Fibroblast of lung (primary cell): ENCODE measurements at places on chromosomes 6 and 20. TPM values are rescaled to one million over a fixed set of nuclear protein-coding genes. Genes with fewer than 3 reads are reported as not detected.

The RIMS4 gene
- under 0.01 TPM in 2 replicates for total RNA-seq

The PBOV1 gene
- total RNA-seq, result not detected in 2 replicates

The SLC17A2 gene
- total RNA-seq, result under 0.01 TPM in 1 of 2 replicates, not detected in the other

The RBM24 gene
- total RNA-seq, result 1.0 and 2.5 TPM in 2 replicates

The THBD gene
- 1.5 and 8.4 TPM in 2 replicates for total RNA-seq

The PSMA7 gene
- total RNA-seq, result 234 and 274 TPM in 2 replicates

- H3K4me1 ChIP-seq, result no peaks in the 10 kb centered on the region
- no peak for DNase-seq
- no peak overlapping the region for H3K27ac ChIP-seq
- H3K4me3 ChIP-seq, result no peak overlapping the region
- H3K27me3 ChIP-seq, result no peaks in the 10 kb centered on the region
- no peaks in the 10 kb centered on the region for H3K36me3 ChIP-seq
These were observed 16.2 kb upstream of the FRMD1 start for GRCh38 chr6:168095171-168095691.

DNA sequence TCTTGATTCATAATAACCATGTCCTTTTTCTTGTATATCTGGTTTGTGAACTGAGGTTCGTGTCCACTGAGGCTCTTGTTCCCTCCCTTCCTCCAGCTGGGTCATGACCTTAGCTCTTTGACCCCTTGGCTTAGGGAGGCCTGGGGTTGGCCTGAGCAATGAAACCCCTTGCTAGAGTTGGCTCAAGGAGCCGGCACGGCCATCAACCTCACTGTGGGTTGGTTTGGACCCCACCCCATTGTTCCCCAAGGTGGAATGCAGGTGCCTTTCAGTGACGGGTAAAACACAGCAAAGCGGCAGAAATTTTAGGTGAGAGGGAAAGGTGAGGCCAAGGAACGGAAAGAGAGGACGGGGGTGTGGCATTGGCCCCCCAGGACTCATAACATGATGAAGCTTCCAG is 44.5 kb upstream of the PHACTR3 start:
- H3K4me1 ChIP-seq, result no peaks in the 10 kb centered on the region
- H3K27ac ChIP-seq, result no peak overlapping the region
- no peak for DNase-seq
- no peaks in the 10 kb centered on the region for H3K36me3 ChIP-seq
- H3K4me3 ChIP-seq, result no peak overlapping the region
- no peaks in the 10 kb centered on the region for H3K27me3 ChIP-seq

DNA sequence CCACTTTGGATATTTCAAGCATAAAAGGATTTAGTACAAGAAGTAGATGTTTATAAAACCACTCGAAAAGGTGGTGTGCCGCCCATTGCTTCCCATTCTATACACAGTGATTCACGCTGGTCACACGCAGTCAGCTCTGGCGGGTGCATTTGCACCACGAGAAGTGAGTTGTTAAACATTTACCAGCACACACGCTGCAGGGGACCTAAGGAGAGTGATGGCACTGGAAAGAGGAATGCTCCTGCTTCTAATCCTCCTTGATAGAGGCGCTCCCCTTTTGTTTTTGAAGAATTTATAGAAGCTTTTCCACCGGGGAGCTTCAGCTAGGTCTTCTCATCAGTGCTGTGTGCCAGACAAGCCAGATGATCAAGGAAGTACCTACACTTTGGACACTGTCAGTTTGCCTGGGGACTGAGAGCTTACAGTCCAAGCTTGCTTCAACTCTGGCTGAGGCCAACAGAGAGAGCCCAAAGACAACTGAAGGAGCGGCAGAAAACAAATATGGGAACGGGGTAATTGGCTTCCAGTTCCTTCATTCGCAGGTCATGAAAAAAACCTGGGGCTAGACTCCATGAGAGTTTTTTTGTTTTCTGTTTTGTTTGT is 31.2 kb downstream of the MUC22 start:
- no peaks in the 10 kb centered on the region for H3K36me3 ChIP-seq
- DNase-seq, result no peak
- H3K4me1 ChIP-seq, result no peaks in the 10 kb centered on the region
- H3K27ac ChIP-seq, result no peak overlapping the region

DNA sequence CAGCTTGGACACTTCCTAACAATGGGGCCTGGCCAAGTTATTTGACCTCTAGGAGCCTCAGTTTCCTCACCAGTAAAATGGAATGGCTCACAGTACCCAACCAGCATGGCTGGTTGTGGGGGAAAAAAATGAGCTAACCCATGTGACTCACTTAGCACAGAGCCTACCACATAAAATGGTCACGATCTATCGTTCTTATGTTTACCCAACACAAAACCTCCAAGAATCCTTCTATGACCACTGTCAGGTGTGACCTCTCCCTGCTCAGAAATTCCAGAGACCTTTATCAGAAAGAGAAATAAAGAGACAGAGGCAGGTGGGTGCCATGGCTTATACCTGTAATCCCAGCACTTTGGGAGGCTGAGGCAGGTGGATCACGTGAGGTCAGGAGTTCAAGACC is 39.4 kb downstream of the BPIFB1 start:
- no peak overlapping the region for H3K27ac ChIP-seq
- no peak overlapping the region for H3K4me3 ChIP-seq
- H3K4me1 ChIP-seq, result no peaks in the 10 kb centered on the region
- no peak for DNase-seq
- peaks cover 11% of the 10 kb centered on the region for H3K27me3 ChIP-seq

- H3K27me3 ChIP-seq, result no peaks in the 10 kb centered on the region
- peak overlapping the region; percentile 82 for H3K27ac ChIP-seq
- peaks cover 73% of the 10 kb centered on the region for H3K4me1 ChIP-seq
- H3K4me3 ChIP-seq, result no peak overlapping the region
These were observed 32.1 kb downstream of the TRAM2 start for GRCh38 chr6:52544602-52545405.

DNA sequence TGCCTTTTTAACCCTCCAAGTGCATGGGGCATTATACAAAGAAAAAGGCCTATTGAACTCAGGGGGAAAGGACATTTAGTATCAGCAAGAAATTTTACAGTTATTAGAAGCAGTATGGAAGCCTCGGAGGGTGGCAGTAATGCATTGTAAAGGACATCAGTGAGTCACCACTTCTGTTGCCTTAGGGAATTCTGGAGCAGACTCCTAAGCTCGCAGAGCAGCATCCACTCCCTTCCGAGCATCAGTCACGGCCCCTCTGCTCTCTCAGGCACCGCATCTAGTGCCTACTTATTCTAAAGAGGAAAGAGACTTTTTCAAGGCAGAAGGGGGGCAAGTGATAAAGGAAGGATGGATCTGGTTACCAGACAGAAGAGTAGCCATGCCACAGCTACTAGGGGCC is 296.5 kb downstream of the RNGTT start:
- no peak overlapping the region for H3K27ac ChIP-seq
- H3K36me3 ChIP-seq, result no peaks in the 10 kb centered on the region
- no peaks in the 10 kb centered on the region for H3K4me1 ChIP-seq
- H3K27me3 ChIP-seq, result no peaks in the 10 kb centered on the region
- DNase-seq, result no peak

DNA sequence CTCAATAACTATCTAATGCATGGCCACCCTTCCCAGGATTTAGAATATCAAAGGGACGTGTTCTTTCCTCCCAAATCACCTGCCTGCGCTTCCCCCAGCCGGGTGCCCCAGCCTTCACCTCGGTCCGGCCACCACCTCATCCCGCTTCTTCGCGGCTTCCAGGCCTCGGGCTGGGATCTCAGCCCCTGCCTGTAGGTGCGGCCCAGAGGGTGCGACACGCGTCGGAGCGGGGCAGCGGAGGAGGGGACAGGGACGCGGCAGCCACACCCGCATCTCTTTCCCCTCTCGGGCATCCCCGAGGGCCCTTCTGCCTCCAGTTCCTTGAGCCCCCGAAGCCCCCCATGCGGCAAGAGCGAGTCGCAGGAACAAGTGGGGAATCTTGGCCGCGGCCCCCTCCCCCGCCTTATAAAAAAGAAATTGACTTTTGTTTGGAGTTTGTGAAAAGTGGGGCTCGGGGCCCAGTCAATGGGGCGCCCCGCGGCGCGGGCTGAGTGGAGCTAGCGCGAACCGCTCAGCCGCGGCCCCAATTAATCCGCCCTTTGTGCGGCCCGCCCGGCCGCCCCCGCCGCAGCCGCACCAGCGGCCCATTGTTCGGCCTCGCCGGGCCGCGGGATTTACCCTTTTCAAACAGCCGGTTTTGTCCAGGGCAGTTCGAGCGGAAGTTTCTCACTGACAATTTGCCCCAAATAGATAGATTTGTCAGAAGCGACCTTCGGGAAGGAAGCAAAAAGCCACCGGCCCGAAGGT is 8.4 kb upstream of the NR2E1 start:
- no peaks in the 10 kb centered on the region for H3K36me3 ChIP-seq
- H3K4me1 ChIP-seq, result no peaks in the 10 kb centered on the region
- peaks cover 60% of the 10 kb centered on the region for H3K27me3 ChIP-seq
- no peak for DNase-seq
- H3K4me3 ChIP-seq, result no peak overlapping the region
- no peak overlapping the region for H3K27ac ChIP-seq

DNA sequence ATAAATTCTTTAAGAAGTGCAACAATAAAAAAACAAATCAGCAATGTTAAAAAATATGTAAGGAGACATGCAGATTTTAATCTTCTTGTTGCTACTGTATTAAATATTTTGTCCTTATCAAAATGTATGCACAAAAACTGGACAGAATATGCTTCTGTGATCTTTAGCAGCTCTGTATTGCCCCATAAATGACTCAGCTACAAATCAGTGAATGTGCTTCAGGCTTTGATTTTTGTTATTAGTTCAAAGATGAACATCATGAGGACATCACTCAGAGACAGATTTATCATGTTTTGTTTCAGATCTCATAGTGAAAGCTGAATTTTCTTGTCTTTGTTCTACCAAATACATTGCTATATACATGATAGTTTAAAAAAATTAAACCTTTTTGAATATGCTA is 312.4 kb downstream of the GRIK2 start:
- no peak overlapping the region for H3K4me3 ChIP-seq
- peak; percentile 0 for DNase-seq
- no peak overlapping the region for H3K27ac ChIP-seq

DNA sequence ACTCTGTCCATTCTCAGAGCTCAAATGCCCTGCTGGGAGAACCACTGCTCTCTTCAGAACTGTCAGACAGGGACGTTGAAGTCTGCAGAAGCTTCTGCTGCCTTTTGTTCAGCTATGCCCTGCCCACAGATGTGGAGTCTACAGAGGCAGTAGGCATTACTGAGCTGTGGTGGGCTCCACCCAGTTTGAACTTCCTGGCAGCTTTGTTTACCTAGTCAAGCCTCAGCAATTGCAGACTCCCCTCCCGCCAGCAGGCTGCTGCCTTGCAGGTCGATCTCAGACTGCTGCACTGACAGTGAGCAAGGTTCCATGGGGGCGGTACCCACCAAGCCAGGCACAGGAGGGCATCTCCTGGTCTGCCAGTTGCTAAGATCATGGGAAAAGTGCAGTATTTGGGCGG is 21.8 kb upstream of the UFL1 start:
- no peaks in the 10 kb centered on the region for H3K36me3 ChIP-seq
- H3K27ac ChIP-seq, result no peak overlapping the region
- H3K27me3 ChIP-seq, result no peaks in the 10 kb centered on the region
- H3K4me1 ChIP-seq, result no peaks in the 10 kb centered on the region
- H3K4me3 ChIP-seq, result no peak overlapping the region

- H3K4me1 ChIP-seq, result no peaks in the 10 kb centered on the region
- H3K27me3 ChIP-seq, result no peaks in the 10 kb centered on the region
- H3K27ac ChIP-seq, result no peak overlapping the region
- H3K4me3 ChIP-seq, result no peak overlapping the region
- no peaks in the 10 kb centered on the region for H3K36me3 ChIP-seq
These were observed 1059.8 kb upstream of the MAP3K7 start for GRCh38 chr6:91646649-91647048.

- H3K4me3 ChIP-seq, result no peak overlapping the region
- DNase-seq, result no peak
- H3K27me3 ChIP-seq, result no peaks in the 10 kb centered on the region
These were observed 309.2 kb upstream of the SPTLC3 start for GRCh38 chr20:12699374-12700228.

GRCh38 chr20:77231-77630 is 10.2 kb upstream of the DEFB125 start:
- no peak overlapping the region for H3K27ac ChIP-seq
- H3K4me3 ChIP-seq, result no peak overlapping the region
- H3K27me3 ChIP-seq, result no peaks in the 10 kb centered on the region
- H3K36me3 ChIP-seq, result no peaks in the 10 kb centered on the region
- no peak for DNase-seq

DNA sequence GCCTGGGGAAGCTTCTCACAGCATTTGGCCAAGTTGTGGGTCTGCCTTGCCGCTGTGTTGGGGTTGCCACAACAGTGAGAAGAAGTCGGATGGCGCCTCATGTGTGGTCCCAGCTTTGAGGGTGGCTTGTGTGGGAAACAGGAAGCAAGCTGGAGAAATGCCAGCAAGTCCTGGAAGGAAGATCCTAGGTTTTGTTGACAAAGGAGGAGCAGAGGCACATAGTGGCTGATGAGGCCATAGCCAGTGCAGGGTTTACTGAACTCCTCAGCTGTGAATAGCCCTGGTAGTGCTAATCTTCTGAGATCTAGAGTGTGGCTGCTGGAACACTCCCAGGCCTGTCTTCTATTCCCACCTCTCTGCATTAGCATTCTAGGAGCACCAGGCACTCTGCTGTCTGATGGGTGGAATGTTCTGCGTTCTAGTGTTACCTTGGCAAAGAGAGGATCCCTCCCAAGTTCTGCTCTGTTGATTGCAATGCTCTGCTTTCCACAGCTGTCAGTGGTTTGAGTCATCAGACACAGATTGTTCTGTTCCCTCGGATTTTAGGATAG is 25.2 kb downstream of the SNPH start:
- H3K27ac ChIP-seq, result no peak overlapping the region
- H3K4me1 ChIP-seq, result no peaks in the 10 kb centered on the region
- peak; percentile 53 for DNase-seq
- H3K36me3 ChIP-seq, result no peaks in the 10 kb centered on the region

DNA sequence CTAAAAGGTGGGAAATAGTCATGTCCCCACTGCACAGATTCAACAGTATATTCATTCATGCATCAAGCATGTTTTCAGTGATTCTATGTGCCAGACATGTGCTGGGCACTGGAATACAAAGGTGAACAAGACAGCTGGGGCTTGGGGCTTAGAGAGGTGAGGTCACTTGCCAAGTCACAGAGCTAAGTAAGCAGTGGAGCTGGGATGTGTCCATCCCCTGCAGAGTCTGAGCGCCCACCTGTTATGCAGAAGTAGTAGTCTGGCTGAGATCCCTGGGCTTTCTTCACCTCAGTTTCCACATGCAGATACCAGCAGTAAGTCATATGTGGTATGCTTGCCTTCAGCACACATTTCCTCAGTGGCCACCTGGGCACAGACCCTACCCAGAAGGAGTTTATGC is 263.8 kb downstream of the DHX35 start:
- no peaks in the 10 kb centered on the region for H3K27me3 ChIP-seq
- no peak overlapping the region for H3K4me3 ChIP-seq
- H3K27ac ChIP-seq, result no peak overlapping the region
- no peaks in the 10 kb centered on the region for H3K4me1 ChIP-seq

DNA sequence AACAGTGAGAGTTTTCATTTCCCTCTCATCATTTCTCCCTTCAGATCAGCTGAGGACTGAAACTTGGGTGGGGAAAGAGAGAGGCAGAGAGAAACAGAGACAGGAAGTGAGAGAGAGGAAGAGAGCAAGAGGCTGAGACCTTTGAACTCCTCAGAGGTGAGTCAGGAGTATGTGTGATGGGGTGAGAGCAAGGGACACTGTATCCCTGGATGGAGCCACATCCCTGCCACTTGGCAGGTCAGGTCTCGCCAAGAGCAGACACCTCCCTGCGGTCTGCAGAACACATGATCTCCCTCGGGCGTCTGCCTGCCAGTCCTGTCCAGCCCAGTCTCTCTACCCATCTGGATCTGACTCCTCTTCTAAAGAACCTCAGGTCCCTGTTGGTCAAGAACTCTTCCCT is 62.7 kb upstream of the SYNDIG1 start:
- H3K4me3 ChIP-seq, result no peak overlapping the region
- no peaks in the 10 kb centered on the region for H3K36me3 ChIP-seq
- H3K27me3 ChIP-seq, result no peaks in the 10 kb centered on the region
- no peaks in the 10 kb centered on the region for H3K4me1 ChIP-seq
- no peak for DNase-seq
- H3K27ac ChIP-seq, result no peak overlapping the region
